ENCODE measurements at places on chromosomes 3 and 15.

DNA sequence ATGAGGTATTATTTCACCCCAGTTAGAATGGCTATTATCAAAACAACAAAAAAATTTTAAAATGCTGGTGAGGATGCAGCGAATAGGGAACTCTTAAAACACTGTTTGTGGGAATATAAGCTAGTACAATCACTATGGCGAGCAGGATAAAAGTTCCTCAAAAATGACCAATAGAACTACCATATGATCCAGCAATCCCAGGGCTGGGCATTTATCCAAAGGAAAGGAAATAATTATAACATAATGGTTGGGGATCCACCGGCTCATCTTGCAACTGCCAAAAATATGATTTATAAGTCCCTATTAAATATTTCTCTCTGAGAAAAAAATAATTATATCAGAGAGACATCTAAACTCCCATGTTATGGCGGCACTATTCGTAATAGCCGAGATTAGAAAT, 127.6 kb upstream of the MME start:
- DNase-seq: no peak

GRCh38 chr15:89171136-89172072, 50.0 kb downstream of the RLBP1 start:
- no peak for DNase-seq

- DNase-seq: no peak
Measured at GRCh38 chr3:65914740-65915367, 123.9 kb downstream of the MAGI1 start.

- peak; percentile 73 for DNase-seq
Measured at GRCh38 chr15:68271854-68272471, 5.6 kb upstream of the FEM1B start.

- no peak for DNase-seq
Measured at GRCh38 chr3:71238355-71238757, 345.2 kb downstream of the FOXP1 start.

DNA sequence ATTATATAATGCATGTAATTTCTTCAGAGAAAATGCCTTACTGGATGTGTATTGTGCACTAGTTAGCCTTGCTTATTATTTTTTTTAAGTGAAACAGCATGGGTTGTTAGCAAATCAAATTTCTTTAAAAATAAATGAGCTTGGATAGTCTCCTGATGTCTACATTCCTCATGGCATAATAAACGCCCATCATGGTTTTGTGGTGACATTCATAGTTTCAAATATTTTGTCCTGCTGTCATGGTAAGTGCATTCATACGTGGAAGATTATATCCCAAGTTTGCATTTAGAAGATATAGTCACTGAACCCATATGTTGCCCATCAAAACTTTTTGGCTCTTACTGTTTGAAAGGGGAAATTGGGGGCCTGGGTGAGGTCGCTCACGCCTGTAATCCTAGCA, 130.7 kb downstream of the ALCAM start:
- no peak for DNase-seq

DNA sequence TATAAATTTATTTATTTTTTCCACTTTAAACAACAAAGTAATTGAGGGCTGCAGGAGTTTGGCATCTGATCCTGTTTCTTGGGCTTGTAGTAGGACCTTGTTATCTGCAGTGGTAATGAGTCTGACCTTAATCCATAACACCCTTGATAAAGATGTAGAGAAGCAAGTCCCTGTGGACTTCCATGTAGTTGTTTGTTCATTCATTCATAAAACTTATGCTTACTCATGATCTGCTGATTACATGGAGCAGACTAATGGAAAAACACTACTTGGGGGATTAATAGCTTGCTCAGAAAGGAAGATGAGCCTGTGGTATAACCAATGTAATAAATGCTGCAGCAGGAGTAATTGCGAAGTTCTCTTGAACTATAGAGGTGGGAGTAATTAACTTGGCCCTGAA, 271.5 kb upstream of the TBL1XR1 start:
- DNase-seq: no peak

DNA sequence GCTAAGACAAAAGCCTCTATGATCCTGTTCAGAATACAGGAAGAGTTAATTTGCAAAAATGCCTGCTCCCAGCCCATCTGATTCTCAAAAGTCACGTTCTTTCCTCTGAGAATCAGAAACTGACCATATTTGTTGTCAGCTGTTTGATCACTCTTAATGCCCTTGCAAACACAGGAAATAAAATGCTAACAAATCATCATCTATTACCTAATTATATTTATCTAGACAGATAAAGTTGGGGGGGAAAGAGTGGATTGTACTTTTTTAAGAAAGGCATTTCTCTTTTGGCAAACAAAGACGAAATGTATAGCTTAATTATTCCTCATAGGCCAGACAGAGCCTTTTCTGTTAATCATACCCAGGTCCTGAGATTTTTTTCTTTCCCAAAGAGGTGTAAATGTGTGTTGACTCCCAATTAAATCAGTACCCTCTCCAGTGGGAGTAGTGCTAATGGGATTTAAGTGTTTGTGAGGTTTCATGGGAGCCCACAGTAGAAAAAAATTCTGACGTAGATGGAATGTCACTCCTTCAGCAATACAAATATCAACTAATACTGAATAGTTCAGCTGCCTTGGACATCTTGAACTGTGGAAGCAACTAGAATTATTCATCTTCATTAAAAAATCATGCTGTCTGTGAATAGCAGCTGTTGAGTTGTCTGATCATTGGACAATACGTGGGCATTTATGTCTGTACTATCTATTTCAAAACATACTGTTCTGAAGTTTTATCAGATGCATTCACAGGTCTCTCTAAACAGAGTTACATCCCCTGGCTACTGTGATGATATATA, 22.5 kb upstream of the BNIP2 start:
- no peak for DNase-seq

DNA sequence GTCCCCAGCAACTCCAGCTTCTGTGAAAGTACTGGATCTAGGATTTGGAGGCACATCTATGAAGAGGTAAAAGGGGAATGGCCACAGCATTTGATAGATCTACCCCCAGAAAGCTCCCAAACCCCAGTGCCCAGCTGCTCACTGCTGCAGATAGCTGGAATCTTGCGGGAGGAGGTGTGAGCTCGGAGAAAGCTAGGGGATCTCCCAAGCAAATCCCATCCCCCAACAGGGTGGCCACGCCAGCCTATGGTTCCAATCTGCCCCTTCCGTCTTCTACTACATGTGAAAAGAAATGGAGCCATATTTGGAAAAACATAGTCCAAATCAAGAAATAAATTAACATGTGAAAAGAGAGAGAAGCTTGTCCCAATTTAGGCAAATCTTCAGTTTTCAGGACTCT, 42.0 kb downstream of the SEMA5B start:
- no peak for DNase-seq

DNA sequence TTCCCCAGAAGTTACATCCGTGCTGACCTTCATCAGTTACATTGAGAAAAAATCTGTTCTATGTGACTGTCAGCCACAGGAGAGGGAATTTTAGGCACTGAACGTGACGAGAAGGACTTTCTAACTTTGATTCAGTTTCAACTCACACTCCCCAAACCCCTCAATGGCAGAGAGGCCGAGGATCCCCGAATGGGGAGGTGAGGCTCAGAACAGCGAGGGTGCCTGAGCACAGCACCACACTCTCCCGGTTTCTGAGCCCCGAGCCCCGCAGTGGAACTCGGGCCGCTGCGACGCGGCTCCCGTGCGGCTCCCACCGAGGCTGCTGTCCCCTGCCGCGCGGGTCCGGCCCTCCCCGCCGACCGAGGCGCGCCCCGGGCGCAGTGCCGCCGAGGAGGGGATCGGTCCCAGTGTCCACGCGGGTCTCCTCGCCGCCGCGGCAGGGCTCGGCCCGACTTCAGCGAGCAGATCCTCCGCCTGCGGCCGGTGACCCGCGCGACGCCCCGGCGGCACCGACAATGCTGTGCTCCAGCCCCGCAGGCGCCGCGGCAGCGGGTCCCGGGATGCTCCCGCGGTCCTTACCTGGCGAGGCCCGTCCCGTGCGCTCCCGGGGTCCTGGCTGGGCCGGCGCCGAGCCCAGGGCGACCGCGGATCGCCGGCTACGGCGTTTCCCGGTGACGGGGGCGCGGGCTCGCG, 439 bp downstream of the CTXND1 start:
- DNase-seq: no peak

- no peak for DNase-seq
Measured at GRCh38 chr15:68230157-68231100, 901 bp upstream of the CLN6 start.

DNA sequence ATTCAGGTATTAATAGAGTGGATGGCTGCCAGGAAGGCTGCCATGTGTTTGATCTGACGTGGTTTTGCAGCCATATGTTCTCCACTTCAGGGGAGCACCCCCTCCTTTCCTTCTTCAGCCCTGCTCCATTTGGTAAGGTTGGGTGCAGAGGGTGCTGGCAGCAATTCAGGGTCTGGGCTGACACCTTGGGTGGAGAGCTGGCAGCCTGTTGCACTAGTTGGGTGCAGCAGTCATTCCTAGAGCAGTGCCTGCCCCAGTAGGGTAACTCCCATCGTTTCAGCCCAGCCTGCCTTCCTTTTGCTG, 1.5 kb downstream of the TYRO3 start:
- no peak for DNase-seq

- DNase-seq: no peak
Measured at GRCh38 chr3:121574449-121574848, 6.7 kb downstream of the ARGFX start.

All from amniotic stem cell (primary cell).